Neural crest cell (in vitro differentiated cells): ENCODE measurements at places on chromosomes 5 and 9.
A peak's percentile ranks its signal among the peaks of the same experiment; 100 is the strongest.

- H3K4me3 ChIP-seq, result peak within 1 kb of the TSS; percentile 88
- H3K36me3 ChIP-seq, result no peaks in the 10 kb centered on the region
- peak; percentile 62 for DNase-seq
These were observed at the start of gene CORO2A for GRCh38 chr9:98192503-98193335. CORO2A (minus strand) TSS chr9:98192637; CDS start chr9:98157660, 34,977 bp downstream.

GRCh38 chr5:136037001-136037705, 8.4 kb downstream of the TGFBI start:
- peaks cover 10% of the 10 kb centered on the region for H3K4me1 ChIP-seq
- H3K27ac ChIP-seq, result no peak overlapping the region
- H3K4me3 ChIP-seq, result no peak overlapping the region
- H3K27me3 ChIP-seq, result peaks cover 7% of the 10 kb centered on the region
- no peak for DNase-seq

- no peak for DNase-seq
- no peak overlapping the region for H3K4me3 ChIP-seq
- H3K36me3 ChIP-seq, result peaks cover 6% of the 10 kb centered on the region
- H3K27me3 ChIP-seq, result no peaks in the 10 kb centered on the region
- H3K27ac ChIP-seq, result peak overlapping the region; percentile 92
- peaks cover 4% of the 10 kb centered on the region for H3K4me1 ChIP-seq
These were observed 12.3 kb upstream of the MRNIP start for GRCh38 chr5:179870952-179871351.

GRCh38 chr9:101486693-101487442, 46.8 kb upstream of the RNF20 start:
- H3K36me3 ChIP-seq, result peaks cover 3% of the 10 kb centered on the region
- peak overlapping the region; percentile 86 for H3K27ac ChIP-seq
- DNase-seq, result peak; percentile 54
- peak overlapping the region; percentile 93 for H3K4me3 ChIP-seq

DNA sequence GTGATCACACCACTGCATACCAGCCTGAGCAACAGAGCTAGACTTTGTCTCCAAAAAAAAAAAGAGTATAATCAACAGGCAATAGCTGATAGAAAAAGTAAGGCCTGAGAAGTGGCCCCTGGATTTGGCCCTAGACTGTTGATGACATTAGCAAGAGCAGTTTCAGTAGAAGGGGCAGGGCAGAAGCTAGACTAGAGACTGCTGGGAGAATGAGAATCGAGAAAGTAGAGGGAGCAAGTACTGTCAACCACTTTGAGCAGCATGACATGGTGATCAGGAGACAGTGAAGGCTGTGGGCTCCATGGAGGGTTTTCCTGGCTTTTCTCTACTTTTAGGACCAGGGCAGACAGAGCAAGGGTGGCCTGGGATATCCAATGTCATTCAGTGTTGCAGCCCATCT, 34.9 kb upstream of the B4GALT1 start:
- DNase-seq, result no peak
- no peaks in the 10 kb centered on the region for H3K36me3 ChIP-seq
- H3K27me3 ChIP-seq, result peaks cover 39% of the 10 kb centered on the region
- peak overlapping the region; percentile 24 for H3K27ac ChIP-seq
